ENCODE measurements at places on chromosomes 3 and 15.

DNA sequence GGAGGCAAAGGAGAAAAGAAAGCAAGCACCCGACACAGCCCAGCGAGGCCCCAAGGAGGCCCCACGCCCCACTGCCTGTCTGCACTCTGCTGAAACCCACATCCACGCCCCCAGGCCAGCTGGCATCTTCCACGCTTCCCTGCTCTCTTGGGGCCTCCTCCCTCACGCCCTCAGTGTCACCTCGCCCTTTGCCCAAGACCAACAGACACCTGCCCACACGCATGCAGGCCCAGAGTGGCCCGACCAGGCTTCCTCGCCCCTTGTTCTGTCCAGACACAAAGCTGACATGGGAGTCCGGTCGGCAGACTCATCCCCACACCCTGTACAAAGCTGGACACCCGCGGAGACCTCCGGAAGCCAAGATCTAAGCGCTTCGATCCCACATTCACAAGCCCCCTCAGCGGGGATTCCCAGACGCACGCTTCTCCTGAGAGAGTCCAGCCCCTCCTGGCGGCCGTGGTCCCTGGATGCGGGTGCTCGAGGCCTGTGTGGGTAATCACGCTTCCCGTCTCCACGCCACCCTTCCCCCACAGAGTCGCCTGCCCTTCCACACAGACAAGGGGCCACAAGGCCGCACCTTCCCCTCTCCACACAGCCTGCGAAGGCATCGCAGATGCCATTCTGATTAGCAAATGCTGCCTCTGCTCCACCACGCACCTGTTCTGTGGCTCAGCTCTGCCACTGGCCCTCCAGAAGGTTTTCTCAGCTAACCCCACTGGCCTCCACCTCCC is 176.6 kb downstream of the XXYLT1 start:
- no peak for DNase-seq

GRCh38 chr3:184604039-184604601 is 42.5 kb downstream of the EPHB3 start:
- DNase-seq = no peak

DNA sequence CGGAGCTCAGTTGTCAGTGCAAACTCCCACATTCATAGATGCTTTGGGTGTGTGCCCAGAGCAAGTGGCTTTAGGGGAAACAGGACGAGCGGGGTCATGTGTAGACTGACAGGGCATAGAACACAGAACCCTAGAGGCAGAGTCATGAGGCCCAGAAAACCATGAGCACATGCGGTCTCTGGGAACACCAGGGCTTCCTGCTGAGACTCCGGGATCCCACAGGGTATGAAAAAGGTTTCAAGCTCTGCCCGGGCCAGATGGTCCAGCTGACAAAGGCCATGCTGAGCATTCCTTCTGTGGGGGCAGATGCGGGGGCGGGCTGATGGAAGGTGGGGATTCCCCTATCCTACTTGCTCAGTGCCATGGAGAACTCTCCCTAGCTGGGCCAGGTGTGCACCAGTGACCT is 44.8 kb downstream of the ROPN1B start:
- peak; percentile 4 for DNase-seq

DNA sequence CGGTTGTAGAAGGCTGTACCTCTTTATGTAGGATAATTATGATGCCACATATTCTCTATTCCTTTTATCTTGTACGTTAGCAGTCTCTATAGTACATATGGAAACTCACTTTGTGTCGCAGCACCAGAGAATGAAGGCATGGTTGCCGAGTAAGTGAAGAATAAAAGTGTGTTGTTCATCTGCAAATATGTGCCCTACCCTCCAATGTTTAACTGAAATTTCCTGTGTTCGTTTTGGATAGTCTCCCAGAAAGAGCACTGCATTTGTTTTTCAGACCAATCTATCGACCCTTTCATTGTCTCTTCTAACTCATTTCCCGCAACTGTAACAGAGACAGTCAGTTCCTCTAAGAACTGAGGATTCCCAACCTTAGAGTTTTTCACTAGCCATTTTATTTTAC is 592.8 kb downstream of the TUSC7 start:
- no peak for DNase-seq

DNA sequence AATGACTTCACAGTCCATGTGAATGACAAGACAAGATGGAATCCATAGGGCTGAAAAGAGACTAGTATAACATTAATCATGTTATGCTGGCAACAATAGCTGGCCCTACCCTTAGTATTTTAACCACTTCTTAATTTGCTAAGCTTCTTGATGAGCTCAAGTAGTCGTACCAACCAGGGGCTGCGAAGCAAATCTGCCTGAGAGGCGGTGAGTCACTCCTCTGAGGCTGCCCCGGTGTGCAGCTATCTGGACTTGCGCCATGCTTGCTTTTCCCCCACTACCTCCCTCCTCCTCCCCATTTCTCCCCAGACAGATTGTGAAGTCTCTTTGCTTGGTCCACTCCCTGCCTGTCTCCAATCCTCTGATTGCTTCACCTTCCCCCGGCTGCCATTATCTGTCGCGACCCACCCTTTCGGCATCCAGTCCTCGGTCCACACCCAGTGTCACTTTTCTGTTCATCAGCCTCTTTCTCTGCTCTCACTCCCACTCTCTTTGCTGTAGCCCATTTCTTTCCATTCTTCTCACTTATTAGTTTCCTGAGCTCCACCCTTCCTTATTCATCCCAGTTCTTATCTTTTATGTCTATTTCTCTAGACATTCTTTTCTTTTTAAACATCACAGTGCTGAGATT is 42.7 kb downstream of the DUT start:
- DNase-seq = peak; percentile 71

DNA sequence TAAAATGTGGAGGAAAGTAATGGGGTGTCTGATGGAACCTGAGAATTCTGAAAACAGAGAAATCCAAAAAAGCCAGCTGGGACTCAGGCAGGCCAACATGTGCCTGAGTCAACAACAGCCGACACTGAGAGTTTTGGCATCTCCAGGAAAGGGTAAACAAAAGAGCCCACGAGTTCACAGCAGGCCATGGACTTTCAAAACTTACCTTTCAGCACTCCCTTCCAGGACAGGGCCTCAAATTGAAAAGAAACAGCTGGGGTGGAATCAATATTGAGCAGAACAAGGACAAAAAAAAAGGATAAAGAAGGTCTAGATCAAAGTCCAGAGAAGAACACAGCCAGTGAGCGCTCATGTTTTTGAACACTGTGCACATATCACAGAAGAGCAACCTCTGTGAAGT is 735.4 kb upstream of the GRM7 start:
- DNase-seq = no peak

GRCh38 chr15:82810061-82810889 is 847 bp downstream of the WHAMM start:
- DNase-seq = peak; percentile 37

GRCh38 chr3:139517321-139518065 is 22.0 kb downstream of the RBP1 start:
- no peak for DNase-seq

DNA sequence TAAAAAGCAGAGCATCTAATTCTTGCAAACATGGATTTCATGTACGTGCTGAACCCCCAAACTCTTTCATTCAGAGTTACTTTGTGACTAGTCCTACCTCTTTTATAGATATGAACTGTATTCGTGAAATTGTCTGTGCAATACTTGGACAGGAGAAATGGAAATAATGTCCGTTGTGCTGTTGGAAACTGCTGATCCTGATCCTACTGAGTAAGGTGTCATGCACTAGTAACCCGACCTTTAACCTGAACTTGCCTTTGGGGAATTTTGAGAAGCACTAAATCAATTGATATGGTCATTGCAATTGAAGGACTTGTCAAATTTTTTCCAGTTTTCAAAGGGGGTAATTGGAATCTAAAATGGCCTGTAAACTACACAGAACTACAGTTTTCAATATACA is 856.4 kb downstream of the ROBO1 start:
- no peak for DNase-seq

- no peak for DNase-seq
These were observed 88.2 kb upstream of the STT3B start for GRCh38 chr3:31444220-31445142.

DNA sequence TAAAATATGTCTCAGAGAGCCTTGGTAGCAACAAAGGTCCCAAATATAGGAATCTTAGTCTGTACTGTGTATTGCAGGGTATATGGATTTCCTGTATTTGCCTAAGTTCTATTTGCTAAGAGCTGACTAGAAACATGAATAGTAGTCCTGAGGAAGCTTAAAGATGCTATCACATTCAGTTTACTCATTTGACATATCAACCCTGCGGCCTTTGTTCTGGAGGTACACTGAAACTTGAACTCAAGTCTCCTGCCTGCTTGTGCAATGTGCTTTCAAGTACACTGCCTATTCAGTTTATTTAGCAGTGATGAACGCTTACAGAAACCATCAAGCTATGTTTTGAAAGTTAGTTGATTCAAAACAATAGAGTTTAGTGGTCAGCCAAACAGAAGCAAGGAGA is 21.1 kb downstream of the IL1RAP start:
- DNase-seq = no peak

- no peak for DNase-seq
These were observed 53.1 kb downstream of the MESD start for GRCh38 chr15:80936288-80937078.

GRCh38 chr3:177977381-177978158 is 558.7 kb upstream of the KCNMB2 start:
- peak; percentile 41 for DNase-seq

DNA sequence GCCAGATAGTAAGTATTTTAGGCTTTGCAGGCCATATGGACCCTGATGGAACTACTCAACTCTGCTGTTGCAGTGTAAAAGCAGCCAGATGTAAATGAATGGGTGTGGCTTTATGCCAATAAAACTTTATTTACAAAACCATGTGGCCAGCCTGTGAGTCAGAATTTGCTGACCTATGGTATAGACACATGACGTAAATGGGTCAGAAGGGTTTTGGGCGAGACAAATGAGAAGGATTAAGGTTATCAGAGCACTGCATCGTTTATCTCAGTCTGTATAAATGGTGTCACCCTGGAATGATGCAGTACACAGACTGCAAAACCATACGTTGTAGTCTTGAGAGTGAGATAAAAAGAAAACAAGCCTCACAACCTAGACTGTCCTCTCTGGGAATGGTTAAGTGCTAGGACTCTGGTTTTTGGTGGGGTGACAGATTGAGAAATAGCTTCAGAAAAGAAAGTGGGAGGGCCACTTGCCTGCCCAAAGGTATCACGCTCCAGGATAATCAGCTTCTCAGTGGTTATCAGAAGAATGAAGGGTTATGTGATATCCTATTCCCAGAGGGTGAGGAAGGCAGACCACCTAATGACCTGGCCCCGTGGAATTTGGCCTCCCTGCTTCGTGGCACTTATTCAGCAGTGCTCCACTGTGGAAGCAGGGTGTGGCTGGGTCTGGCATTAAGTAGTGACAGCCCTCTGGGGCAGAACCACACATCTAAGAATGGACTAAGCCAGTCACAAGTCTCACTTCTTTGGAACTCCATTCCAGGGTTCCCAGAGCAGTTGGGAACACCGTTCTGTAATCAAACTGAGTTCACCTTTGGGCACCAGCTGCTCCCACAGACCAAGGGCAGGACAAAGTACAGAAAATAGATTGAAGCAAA is 46.1 kb downstream of the ABHD5 start:
- DNase-seq = peak; percentile 29

- no peak for DNase-seq
These were observed 262.3 kb downstream of the GAP43 start for GRCh38 chr3:115885621-115886020.

DNA sequence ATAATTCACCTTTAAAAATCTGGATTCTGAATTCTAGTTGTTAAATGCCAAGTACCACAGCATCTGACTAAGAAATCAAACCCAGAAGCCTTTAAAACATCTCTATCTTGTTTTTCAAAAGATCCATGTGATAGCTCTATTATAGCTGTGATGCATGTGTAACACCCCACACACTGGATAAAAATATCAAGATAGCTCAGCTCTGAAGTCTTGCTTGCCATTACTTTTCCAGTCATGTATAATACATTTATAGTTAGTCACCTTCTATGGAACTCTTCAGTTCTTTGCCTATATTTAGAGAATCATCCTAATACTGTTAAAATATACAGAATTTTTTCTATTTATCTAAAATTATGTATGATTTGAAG is 11.6 kb downstream of the ARPP19 start:
- DNase-seq = no peak

DNA sequence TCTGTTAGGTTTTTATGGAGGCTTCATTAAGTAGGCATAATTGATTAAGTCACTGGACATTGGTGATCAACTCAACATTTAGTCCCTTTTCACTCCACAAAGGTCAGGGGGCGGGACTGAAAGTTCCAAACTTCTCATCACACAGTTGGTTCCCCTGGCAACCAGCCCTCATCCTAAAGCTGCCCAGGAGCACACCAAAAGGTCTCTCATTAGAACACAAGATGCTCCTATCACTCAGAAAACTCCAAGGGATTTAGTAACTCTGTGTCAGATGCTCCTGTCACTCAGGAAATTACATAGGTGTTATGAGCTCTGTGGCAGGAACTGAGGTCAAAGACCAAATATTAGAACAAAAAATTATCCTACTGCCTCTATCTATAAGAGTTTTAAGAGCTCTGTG is 321.5 kb downstream of the OTOL1 start:
- no peak for DNase-seq

DNA sequence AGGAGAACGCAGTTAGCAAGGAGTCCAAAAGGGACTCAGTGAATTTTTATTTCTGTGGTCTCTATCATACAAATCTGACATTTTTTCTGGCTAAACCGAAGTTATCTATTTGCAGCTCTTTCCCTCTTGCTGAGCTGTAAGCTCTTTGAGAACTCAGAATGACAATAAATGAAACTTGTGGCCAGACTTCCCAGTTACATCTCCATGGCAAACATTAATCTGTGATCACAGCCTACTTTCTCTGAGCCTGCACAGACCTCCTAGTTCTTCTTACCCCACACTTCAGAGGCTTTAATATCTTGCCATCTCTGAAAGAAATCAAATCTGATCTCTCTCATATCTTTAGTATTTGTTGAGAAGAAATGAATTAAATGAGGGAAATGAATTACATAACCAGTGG is 58.0 kb downstream of the PLD1 start:
- no peak for DNase-seq

- no peak for DNase-seq
These were observed 193.5 kb downstream of the ULK4 start for GRCh38 chr3:41768363-41768762.

DNA sequence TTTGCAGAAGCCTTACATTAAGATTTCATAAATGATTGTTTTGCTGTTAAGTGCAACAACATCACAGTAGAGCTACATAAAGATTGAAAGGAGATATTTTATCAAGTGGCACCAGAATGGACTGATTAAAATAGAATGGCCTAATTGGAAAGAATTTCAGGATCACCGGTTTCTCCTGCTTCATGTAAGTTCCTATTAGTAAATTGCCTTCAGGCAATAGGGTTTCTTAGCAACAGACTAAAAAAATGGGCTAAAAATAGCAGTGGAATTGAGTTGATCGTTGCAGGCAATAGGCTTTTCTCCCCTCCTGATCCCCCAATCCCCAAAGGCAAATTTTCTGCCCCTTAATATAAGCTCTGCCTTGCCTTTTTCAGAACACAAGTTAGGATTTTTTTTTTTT is 917 bp downstream of the LNP1 start:
- DNase-seq = peak; percentile 25

GRCh38 chr3:11371747-11372146 is 99.5 kb downstream of the ATG7 start:
- no peak for DNase-seq

GRCh38 chr3:53202331-53203015 is 41.5 kb downstream of the PRKCD start:
- no peak for DNase-seq

- no peak for DNase-seq
These were observed 140.6 kb downstream of the GBE1 start for GRCh38 chr3:81620849-81621248.

- DNase-seq = no peak
These were observed 359.5 kb upstream of the TMCO5A start for GRCh38 chr15:37574985-37575384.

GRCh38 chr15:53031469-53031868 is 241.3 kb upstream of the ONECUT1 start:
- DNase-seq = no peak
